ENCODE measurements at places on chromosomes 4 and X.

DNA sequence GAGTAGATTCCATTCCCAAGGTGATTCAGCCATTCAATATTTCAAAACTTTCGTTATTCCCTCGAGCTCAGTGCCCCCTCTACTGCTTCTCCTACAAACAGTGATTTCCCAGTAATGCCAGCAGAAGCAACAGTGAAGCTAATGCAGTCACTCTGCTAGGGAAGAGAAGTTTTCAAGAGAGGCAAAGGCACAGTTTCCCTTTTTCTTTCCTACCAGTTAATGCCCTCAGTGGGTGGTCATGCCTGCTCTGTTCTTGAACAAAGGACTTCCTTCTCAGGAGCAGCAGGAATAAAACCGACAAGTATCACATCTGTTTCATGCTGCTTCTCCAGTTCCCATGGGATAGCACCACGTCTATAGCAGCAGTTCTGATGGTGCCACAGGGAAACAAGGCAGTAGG, 317.2 kb downstream of the TENM3 start:
- no peak for DNase-seq

DNA sequence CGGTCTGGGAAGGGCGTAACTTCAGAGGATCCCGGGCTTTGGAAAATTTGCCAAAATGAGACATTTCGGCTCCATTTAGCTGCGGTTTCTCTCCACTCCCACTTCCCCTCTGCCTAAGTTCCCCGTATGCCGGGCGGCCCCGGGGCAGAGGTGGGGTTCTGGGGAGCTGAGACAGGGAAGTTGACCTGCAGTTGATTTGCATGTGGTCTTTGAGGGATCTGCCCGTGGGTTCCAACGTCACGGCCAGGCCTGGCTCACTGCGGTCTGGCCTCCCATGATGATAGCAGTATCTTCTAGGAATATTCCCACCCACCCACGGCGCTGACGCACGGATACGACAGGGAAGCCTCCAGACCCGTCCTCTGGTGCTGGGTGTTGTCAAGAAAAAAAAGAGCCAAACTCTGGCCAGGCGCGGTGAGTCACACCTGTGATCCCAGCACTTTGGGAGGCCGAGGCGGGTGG, 27.3 kb upstream of the CRLF2 start:
- no peak for DNase-seq

DNA sequence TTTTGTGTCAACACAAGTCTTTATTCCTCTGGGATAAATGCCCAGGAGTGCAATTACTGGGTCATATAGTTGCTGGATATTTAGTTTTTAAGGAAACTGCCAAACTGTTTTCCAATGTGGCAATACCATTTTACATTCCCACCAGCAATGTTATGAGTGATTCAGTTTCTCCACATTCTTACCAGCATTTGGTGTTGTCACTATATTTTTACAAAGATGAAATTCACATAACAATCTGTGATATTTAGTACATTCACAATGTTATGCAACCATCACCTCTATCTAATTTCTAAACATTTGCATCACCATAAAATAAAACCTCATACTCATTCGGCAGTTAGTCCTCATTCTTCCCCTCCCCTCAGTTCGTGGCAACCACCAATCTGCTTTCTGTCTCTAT, 75.0 kb downstream of the MAMLD1 start:
- DNase-seq = no peak

GRCh38 chrX:40444133-40444532, 136.6 kb upstream of the ATP6AP2 start:
- no peak for DNase-seq

DNA sequence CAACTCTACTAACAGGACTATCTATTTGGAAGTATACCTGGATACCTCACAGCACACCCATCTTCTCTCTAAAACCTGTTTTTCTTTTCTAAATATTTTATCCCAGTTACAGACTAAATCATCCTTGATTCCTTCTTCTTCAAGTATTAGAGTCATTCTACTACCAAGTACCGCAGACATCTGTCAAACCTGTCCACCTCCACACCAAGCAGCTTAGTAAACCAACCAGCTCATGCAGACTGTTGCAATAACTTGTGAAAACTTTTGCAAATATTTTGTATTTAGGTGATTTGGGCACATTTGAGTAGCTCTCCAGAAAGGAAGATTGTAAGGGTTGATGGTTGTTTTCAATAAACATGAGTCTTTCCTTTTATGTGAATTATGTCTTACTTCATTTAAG, 238.6 kb downstream of the ADAMTS3 start:
- DNase-seq = no peak

- DNase-seq = no peak
These were observed 341.8 kb downstream of the RAPGEF2 start for GRCh38 chr4:159444678-159445077.

DNA sequence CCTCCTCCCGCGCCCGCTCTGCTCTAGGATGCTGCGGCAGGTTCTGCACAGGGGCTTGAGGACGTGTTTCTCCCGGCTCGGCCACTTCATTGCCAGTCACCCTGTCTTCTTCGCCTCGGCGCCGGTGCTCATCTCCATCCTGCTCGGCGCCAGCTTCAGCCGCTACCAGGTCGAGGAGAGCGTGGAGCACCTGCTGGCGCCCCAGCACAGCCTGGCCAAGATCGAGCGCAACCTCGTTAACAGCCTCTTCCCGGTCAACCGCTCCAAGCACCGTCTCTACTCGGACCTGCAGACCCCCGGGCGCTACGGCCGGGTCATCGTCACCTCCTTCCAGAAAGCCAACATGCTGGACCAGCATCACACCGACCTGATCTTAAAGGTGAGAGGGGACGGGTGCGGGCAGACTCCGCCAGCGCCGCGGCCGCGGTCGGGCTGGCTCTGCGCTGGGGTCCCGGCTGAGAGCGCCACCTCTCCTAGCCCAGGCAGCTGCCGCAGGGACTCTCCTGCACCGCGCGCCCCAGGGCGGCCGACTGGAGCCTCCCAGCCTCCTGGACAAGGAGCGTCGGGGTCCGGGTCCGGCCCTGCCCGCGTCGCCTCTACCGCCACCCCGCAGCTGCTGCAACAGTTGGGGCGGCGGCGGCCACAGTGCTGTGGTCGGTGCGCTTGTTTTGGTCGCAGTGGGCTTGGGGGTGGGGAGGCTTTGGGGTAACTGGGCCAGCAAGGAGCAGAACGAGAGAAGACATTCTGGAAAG, at the start of gene PTCHD1:
Gene PTCHD1 (plus strand): TSS at position 2 of the 752 bp plus-strand sequence. CDS start 27 bp downstream, at position 29.
- DNase-seq = no peak

GRCh38 chrX:95996294-95996693, 688.3 kb upstream of the DIAPH2 start:
- no peak for DNase-seq

GRCh38 chrX:19750783-19751467, 136.5 kb downstream of the SH3KBP1 start:
- DNase-seq = no peak

- DNase-seq = no peak
These were observed 156.2 kb downstream of the NR3C2 start for GRCh38 chr4:148286012-148286411.

GRCh38 chrX:1476682-1477081, 24.0 kb upstream of the ASMTL start:
- no peak for DNase-seq

DNA sequence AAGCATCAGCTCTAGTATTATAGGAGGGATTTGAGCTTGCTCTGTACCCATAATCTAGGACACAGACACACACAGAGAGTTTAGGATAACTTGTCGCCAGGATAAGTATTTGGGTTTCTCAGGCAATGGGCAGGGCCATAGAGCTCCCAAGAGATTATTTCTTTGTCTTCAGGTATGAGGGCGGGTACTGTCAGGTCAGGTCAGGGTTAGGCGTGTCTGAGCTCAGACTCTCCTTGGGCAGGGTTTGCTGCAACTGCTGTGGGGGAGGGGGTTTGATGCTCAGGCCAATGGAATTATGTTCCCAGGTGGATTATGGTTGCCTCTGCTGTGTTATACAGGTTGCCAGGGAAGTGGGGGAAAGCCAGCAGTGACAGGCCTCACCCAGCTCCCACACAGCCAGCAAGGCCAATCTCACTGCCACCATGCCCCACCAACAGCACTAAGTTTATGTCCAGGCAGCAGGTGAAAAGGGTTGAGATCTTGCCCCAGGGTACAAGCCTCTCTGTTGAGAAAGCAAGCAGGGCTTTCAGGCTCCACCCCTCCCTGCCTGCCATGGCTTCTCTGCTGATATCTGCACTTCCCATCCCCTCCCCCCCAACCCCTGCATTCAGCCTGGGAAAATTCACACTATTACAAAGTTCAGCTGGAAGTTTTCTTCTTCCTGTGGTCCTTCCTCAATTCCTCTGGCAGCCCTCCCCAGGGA, 101.3 kb downstream of the RRAGB start:
- no peak for DNase-seq

- DNase-seq = no peak
These were observed 15.8 kb downstream of the DCTD start for GRCh38 chr4:182901337-182901736.

- DNase-seq = no peak
These were observed 254.5 kb downstream of the UNC5C start for GRCh38 chr4:95294321-95294720.

DNA sequence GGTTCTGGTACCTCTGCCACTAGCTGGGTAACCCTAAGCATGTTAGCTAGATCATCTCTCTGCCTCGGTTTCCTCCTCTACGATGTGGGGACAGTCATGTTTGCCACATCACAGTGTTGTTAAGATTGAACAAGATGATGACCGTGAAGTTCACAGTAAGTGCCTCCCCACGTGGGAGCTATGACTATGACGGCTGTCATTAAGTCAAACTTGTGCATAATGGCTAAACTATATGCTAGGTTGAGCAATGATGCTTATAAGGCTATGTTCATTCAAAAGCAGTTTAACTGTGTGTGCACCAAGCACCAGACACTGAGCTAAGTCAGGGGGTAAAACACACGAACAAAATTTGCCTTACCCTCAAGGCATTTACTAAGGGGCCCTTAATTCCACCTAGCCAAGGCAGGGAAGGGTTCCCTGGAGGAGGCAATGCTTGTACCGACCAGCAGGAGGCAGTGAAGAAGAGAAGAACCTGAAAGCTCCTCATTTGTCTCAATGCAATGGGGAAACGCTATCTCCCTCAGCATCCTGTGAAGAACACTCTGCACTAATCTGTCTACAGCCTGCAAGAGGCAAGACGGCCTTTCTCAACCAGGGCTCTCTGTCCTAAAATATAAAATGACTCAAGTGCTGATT, 52.9 kb downstream of the MAP7D2 start:
- DNase-seq = no peak

DNA sequence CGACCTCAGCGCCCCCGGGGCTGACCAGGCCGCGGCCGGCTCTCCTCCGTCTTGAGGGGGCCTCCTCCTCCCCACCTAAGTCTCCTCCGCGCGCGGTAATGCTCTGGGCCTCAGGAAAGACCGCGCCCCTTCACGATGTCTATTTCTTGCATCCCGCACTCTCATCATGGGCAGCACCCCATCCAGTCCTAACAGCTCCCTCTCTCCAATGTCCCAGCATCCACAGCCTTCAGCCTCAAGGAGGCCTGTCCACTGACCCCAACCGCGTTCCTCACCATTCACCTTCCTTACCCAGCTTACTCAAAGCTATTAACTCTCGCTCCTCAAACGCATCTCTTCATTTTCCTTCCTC, 77.5 kb downstream of the MAGED4 start:
- DNase-seq = no peak

DNA sequence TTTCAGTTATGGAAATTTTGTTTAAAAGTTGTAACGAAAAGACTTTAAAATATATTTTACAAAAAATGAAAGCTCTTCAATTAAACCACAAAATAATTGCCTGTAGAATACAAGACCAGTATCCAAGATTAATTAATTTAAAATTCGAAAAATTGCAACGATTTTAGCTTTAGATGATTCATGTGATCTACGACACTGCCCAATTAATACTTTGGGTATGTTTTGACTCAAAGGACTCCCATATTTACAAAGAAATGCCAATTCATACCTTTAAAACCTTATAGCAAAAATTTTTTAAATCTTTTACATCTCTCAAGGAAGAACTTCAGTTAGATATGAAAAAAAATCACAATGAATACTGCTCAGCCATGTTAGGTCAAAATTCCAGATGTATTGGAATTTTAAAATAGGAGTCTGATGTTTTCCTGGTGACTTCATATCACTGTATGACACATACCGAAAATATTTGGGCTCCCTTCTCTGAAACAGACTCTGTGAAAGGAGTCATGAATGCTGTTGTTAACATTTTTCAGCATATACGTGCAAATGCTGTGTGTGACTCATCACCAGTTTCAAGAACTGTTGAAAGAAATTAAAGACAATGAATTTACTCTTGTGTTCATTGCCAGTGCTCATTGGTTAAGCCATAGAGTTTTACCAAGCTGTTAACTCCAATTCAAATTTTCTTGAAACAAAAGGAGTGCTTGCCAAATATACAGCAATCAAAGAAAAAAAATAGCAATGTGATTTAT, 13.8 kb upstream of the SMS start:
- DNase-seq = no peak

- no peak for DNase-seq
These were observed 383.3 kb downstream of the GRXCR1 start for GRCh38 chr4:43275779-43276178.

- no peak for DNase-seq
These were observed 41.3 kb downstream of the HTT start for GRCh38 chr4:3115637-3116270.

DNA sequence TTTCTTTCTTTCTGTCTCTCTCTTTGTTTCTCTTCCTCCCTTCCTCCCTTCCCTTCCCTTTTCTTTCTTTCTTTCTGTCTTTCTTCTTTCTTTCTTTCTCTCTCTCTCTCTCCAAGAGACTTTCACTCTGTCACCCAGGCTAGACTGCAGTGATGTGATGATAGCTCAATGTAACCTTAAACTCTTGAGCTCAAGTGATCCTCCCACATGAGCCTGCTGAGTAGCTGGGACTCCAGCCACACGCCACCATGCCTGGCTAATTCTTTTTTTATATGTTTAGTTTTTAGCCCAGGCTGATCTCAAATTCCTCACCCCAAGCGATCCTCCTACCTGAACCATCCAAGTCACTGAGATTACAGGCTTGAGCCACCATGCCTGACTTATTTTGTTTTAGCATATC, 64.3 kb upstream of the EMCN start:
- DNase-seq = no peak

Measured in right forelimb (tissue), 1 donor.